ENCODE measurements at places on chromosomes 4 and X.

DNA sequence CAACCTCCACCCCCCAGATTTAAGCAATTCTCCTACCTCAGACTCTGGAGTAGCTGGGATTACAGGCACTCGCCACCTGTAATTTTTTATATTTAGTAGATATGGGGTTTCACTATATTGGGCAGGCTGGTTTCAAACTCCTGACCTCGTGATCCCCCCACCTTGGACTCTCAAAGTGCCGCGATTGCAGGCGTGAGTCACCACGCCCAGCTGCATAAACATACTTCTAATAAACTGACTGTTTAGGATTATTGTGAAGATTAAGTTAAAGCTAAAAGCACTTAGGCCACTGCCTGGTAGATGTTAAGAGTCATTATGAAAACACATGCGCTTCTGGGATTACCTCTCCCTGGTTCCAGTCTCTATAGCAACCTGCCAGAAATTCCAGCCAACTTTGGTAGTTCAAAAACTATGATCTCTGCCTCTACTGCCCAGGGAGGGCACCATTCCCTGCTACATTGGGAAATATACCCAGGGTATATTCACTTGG, 30.2 kb upstream of the GRIA3 start:
- DNase-seq = no peak

DNA sequence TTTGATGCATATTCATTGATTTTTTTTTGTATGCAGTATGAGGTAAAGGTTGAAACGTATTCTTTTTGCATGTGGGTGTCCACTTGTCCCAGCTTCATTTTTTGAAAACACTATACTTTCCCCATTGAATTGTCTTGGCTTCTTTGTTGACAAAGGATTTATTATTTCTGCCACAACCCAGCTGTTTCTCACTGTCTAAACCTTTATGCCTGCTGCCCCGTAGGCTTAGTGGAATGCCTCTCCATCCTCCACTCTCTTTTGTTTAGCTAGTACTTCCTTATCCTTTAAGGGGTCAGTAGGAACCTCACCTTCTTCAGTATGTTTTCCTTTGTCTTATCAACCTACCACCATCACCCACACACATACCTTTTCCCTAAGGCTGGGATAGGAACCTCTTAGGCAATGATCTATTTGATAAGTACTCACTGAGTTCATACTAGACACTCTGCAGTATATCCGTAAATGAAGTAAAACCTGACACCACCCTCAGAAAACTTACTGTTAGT, 8.5 kb downstream of the FMR1 start:
- DNase-seq = no peak

- no peak for DNase-seq
These were observed 11.4 kb downstream of the PDLIM3 start for GRCh38 chr4:185523862-185524261.

DNA sequence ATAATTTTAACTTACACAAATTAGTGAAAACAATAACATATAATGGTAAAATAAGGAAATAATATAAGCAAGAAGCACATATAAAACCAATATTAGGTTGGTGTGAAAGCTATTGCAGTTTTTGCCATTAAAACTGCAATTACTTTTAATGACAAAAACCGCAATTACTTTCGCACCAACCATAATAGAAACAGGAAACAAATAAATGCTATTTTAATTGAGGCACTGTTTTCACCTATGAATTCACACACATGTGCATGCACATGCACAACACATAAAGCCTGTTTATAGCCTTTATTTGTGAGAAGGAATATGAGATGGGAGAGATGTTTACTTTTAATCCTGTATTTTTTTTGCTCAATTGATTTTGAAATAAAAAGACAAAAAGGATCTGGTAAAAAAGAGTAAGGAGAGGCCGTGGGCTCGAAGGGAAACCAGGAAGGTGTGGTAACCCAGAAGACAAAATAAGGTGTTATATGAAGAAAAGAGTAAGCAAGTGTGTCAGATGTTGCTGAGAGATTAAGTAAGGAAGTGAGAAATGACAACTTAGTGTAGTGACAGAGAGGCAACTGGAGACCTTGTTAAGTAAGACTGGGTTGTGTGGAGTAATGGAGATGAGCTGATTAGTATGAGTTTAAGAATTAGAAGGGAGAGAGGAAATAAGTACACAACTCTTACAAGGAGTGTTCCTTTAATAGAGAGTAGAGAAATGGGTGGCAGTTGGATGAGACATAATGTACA, 69.0 kb downstream of the KLHL13 start:
- DNase-seq = no peak

DNA sequence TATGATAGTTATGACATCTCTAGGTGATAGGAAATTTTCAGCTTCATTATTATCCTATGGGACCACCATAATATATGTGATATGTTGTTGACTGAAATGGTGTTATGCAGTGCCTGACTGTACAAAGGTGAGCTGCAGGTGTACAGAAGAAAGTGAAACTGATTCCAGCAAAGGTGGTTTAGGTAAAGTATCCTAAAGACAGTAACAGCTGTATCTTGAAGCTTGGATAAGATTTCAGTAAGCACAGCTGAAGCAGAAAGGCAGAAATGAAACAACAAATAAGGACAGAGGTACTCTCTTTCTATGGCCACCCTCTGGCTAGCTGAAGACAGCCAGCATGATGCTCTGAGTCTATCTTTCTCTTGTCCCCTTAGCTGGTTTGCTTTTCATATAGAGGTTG, 30.0 kb upstream of the PGK1 start:
- DNase-seq = no peak

DNA sequence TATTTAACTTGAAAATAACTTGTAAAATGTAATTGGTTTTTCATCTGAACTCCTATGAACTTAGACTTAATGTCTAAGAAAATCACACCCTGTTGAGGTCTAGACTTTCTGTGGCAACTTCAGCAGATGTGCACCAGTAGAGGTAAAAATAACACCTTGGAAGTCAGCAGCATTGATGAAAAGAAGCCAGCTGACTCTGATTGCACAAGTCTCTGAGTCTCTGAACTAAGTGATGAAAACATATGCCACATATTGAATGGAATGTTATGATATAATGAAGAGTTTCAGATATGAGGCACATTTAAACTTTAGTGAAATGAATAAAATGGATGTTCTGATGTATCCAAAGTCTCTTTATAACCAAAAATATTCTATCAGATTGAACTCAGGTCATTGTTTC, 155.4 kb downstream of the GPM6A start:
- DNase-seq = no peak

DNA sequence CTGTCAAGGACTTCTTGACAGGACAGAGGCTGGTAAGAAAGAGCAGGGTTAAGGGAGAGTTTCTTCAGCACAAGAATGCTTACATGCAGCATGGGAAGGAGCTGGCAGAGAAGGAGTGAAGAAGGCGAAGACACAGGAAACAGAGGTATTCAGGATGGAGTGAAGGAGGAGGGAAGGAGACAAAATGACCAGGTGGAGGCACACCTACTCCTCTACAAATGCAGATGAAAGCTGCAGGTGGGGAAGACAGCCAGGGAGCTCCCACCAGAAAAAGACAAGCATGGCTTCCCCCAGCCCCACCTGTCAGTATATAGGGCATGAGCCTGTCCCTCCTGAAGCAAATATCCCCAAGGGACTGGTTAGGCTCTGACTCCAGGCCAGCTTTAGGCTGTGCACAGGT, 29.6 kb upstream of the NKRF start:
- DNase-seq = no peak

DNA sequence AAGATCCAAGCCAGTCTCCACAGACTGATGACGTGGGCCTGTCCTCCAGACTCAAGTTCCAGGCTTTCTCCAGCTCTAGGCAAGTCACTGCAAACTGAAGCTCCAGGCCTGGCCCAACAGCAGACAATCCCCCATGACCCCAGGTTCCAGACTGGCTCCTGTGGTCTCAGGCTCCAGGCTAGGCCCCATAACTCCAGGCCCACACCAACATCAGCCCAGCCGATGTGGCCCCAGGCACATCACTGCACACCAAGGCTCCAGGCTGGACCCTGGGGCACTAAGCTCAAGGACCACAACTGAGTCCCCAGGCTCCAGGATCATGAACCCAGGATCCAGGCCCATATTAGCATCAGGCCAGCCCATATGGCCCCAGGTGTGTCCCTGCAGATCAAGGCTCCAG, 143.6 kb downstream of the COX7B2 start:
- no peak for DNase-seq

DNA sequence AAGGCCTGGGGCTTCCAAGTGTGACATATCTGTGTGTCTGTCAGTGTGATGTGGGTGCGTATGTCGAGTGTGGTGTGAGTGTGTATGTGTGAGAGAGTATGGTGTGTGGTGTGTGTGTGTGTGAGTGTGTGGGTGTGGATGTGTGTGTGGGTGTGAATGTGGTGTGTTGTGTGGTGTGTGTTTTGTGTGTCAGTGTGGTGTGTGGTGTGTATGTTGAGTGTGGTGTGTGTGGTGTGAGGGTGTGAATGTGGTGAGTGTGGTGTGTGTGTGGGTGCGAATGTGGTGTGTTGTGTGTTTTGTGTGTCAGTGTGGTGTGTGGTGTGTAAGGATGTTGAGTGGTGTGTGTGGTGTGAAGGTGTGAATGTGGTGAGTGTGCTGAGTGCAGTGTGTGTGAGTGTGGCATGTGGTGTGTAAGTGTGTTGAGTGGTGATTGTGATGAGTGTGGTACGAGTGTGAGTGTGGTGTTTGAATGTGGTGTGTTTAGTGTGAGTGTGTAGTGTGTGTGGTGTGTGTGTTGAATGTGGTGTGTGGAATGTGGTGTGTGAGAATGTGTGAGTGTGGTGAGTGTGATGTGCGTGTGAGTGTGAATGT, 61.6 kb upstream of the SORCS2 start:
- no peak for DNase-seq

DNA sequence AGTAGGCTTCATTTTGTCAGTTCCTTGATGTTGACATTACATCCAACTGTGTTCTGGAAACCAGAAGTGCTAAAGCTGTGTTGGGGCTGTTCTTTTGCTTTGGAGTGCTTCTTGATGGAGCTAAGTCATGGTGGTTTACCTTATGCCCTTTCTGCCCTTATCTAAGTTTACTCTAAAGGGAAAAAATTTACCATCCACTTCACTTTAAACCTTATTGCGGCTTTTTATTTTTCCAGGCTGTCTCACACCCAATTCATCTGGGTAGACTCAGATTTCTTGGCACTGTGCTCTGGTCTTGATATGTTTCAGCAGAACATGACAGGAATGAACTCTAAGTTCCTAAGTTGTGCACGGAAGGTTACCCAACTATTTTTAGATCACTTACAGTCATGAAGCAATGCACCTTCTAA, 104.7 kb upstream of the TTC29 start:
- no peak for DNase-seq

DNA sequence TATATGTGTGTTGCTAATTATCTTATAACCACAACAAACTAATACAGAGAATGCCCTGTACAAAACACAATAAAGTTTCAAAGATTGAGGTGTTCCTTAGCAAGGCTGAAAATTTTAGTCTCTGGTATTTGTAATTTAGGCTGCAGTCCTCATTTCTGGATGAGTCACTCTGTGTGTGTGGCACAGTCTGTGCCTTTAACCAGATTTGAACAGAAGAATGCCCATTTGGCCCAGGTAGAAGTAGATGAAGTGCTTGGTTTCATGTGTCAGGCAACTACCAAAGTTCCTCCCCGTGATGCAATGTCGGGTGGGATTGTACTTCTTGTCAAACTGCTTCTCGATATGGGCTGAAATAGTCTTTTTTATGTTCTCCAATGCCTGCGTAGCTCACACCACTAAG, 91.6 kb upstream of the H2AZ1 start:
- no peak for DNase-seq

DNA sequence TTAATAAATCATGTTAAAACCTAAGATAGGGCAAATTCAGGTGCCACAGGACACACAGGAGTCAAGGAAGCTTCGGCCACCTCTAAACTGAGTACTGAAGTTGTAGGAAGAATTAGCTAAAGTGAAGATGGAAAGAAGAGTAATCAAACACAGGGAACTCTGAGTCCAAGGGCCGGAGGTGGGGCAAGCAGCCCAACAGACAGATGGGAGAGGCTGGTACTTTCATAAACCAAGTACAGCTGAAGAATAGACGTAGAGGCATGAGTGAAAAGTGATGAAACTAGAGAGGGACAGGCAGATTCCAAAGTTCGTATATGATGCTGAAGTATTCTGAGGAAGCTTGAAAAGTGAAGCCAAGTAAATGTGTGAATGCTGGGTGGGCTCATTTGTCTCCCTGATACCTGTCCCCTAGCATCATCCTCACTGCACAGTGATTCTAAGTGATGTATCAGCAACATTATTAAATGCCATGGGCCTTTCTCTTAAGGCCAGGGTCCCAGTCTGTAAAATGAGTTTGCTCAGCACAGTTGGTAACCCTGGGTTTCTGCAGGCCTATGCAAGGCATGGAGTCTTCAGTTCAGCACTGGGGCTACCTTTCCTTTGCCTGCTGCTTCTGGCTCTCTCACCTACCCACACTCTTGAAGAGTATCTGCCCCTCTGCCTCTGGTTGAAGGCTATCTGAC, 203.3 kb downstream of the NR3C2 start:
- DNase-seq = no peak

GRCh38 chr4:48967631-48968030, 18.4 kb upstream of the CWH43 start:
- DNase-seq = no peak

GRCh38 chr4:78520808-78521226, 30.8 kb upstream of the ANXA3 start:
- DNase-seq = no peak

DNA sequence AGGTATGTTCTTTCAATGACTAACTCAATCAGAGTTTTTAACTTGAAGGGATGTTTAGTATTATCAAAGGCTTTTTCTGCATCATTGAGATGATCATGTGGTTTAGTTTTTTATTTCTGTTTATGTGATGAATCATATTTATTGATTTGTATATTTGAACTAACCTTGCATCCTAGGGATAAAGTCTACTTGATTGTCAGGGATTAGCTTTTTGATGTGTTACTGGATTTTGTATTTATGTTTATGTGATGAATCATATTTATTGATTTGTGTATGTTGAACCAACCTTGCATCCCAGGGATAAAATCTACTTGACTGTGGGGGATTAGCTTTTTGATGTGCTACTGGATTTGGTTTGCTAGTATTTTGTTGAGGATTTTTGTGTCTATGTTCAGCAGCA, 615.4 kb upstream of the GRID2 start:
- DNase-seq = no peak

- no peak for DNase-seq
These were observed 674 bp downstream of the GNPDA2 start for GRCh38 chr4:44725726-44726037.

- DNase-seq = no peak
These were observed 330.8 kb upstream of the KLF3 start for GRCh38 chr4:38333219-38333618.

DNA sequence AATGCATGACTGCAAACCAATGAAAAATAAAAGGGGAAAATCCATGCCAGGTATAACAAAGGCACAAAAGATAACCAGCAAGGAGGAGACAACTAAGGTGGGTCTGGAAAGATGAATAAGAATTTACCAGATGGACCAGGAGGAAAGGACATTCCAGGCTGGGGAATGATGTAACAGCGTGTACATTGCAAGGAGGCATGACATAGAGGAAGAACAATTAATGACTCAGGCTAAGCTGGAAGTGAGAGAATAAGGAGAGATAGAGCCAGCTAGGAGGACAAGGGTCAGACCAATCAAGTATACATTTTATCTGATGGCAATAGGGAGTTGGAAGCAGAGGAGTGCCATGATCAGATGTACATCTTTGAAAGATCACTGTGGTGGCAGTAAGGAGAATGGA, 57.0 kb downstream of the MTMR8 start:
- no peak for DNase-seq
